NCI-H69 (cell line): ENCODE measurements at places on chromosomes 5 and 9.
A peak's percentile ranks its signal among the peaks of the same experiment; 100 is the strongest.

DNA sequence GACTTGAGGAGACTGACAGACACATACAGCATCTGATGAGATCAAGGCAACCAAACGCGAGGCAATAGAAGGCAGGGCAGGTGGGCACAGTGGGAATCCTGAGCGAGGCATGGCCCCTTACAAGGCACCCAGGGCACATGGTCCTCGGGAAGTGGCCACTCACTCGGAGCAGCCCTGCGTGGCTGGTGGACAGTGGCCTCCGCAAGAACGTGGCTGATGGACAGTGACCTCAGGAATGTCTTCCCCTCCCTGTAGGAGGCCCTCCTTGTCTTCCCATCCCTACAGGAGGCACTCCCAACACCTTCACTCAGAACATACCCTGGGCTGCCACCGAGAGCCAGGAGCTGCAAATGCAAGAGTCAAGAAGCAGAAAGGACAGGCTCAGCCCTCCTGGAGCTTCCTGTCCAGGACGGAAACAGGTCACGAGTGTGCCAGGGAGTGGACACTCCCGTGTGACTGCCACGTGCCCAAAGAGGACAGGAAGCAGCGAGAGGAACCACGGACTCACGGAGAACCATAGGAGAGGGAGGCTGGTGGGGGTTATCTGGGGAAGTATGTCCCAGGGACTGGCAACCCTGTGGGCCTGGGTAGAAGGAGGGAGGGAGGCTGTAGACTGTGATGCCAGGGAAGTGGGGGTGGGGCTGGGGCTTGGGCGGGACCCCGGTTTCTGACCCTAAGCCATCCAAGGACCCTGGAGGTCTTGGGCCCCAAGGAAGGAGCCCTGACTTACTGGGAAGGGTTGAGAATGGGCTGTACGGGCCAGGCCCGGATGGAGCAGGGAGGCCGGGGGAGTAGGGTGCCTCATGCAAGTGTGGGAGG lies 321.9 kb upstream of the IRX4 start:
- DNase-seq, result no peak

- DNase-seq, result peak; percentile 67
These were observed 901 bp upstream of the SLC12A7 start for GRCh38 chr5:1112596-1113331.

DNA sequence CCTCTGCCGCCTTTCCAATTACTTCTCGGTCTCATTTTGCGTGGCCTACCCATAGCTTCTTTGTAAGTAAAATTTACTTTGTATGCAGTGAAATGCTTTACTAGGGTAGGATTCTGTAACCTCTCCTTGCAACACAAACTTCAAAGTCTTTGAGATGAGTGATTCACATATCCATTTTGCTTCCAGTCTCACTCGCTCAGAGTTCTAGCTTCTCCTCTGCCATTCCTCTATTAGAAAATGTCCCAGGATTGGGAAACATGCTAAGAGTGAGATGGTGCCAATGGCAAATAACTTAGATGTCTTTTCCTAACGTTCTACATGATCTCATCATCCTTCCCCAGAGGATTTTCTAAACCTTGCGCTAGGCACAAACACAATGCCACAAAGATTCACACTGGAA lies 270.5 kb upstream of the SLC30A5 start:
- DNase-seq, result no peak

DNA sequence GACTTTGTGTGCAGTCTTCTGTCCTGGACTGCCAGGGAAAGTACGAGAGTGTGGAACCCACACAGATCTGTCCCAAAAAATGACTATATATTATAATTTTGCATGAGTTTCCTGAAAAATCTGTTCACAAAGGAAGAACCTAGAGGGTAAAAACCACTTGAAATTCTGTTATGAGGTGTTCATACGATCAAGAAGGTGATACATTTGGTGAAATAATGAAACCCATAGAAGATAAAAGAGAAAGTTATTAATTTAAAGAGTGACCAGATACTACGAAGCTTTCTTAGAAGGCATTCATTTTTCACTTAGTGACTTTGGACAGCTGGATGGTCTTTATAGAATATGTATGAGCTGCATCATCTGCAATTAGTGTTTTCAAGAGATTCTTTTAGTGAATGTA lies 32.9 kb downstream of the SLC12A2 start:
- DNase-seq, result no peak

DNA sequence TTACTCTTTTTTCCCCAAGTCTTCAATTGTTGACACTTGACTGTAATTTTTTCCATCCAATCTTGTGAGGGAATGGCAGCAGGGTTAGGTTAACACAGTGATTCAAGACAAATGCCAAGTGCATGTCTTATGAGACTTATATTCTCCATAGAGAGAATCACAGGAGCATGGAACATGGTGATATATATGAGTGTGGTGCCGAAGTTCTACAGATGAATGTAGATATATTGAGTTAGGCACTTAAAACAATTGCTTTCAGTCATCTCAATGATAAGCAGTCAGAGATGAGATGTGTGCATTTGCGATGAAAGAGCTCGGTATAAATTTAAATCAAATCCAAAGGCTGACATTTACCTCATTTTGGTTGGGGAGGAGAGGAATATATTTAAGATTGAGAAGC lies 211.2 kb downstream of the CDH10 start:
- no peak for DNase-seq

DNA sequence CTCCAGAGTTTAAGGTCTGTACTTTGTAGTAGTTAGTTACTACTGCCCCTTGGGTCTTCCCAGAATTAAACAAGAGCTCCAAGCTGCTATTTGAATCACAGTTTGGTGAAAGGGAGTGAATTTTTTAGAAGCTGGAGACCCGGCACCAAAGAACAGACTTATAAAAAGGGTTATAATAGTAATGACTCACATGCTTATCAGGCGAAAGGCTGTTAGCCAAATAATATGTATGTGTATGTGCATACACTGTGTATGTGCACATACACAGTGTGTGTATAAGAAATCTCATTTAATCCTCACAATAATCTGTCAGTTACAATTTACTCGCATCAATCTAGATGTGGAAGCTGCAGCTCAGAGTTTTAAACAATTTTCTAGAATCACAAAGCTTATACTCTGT lies 59.5 kb upstream of the ITGA1 start:
- DNase-seq, result no peak

DNA sequence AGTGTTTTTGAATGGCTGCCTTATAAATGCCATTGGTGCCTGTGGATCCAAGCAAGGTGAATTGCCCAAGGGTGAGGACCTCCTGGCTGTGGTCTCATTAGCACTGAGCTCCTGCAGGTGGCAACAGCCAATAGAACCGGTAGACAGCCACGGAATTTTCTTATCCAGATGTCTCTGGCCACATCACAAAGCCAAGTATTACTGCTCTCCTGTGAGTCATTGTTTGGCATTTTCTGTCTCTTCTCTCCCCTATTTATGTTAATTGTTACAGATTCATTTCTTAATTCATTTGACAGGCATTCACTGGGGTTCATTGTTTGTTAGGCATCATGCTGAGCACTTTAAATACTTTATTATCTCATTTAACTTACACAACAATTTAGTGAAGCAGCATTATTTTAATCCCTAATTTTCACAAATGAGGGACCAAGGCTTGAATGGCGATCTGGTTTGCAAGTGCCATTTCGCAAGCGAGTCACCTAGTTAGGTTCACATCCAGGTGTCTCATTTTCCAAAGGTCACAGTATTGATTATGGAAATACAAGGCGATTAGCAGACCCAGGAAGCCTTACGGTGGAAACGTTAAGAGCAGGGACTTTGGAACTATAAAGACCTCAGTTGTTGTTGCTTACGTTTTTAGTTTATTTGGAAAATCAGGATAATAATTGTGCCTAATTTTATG lies 58.2 kb upstream of the DPYSL3 start:
- peak; percentile 92 for DNase-seq
